Cerebellar nuclear complex (tissue), 1 donor: ENCODE measurements at places on chromosomes 3 and 15.

DNA sequence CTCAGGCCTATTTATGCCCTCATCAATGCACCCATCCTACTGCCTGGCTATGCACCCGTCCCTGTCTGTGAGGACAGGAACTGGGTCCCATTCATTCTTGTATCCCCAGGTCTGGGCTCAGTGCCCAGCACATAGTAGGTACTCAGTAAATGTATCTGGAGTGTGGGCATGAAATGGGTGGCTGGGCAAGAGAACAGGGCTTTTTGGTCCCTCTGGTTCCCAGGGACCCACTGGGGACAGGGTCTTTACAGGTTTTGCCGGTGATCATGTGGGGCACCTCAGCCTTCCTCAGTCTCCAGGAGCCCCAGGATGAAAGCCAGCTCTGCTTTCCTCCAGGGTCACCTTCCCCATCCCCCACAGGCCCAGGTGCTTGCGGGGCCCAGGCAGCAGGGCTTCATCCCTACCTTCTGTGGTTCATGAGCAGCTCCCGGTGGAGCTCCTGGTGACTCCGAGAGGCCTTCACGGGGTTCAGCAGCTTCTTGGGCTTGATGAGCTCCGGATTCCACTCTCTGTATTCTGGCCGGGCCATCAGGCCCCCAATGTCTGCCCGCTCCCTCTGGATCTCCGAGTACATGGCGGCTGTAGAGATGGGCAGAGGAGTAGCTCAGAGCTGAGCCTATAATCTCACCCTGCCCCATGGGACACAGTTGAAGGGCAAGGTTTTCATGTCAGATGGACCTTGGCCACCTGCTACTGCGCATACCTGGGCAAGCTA, 7.7 kb downstream of the FAM107A start:
- DNase-seq = no peak

- no peak for DNase-seq
Measured at GRCh38 chr3:58157700-58158099, 53.1 kb downstream of the DNASE1L3 start.

DNA sequence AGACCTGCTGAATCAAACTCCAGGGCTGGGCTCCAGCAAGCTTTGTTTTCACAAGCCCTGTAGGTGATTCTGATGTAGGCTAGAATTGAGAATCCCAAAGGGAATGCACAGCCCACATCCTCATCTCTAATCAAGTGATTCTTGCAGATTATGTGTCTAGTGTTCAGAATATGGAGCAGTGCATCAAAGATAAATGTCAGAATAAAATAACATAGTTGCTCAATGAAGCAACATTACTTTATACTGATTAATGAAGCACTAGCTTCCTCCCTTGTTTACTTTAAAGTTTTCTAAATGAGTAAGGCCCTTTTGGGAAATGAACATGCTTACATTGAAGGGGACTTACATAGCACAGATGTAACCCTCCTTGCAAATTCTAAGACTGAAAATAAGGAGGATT, 39.2 kb downstream of the NUP210 start:
- DNase-seq = no peak

- DNase-seq = no peak
Measured at GRCh38 chr15:68364028-68364659, 67.8 kb downstream of the ITGA11 start.

GRCh38 chr15:99132122-99132521, 27.2 kb downstream of the SYNM start:
- DNase-seq = no peak

DNA sequence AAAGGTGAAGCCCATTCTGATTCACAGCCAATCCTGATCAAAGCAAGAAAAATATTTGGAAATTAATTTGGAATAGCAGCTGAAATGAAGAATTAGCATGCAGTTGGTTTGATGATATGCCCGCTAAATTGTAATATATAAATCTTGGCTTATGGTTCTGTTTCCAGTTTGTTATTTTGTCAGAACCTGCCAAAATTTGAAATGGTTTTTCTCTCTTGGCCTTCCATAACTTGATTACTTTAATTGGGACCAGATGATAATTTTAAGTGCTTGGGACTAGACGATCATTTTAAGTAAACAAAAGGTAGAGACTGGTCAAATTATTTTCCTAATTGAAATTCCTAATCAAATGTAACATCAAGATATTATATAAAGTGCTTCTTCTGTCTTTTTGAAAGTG, 842.4 kb downstream of the TBL1XR1 start:
- DNase-seq = no peak

GRCh38 chr15:63396152-63396928, 14.7 kb upstream of the CA12 start:
- no peak for DNase-seq
